ENCODE measurements at places on chromosomes 16 and 17. TPM values are rescaled to one million over a fixed set of nuclear protein-coding genes. Genes with fewer than 3 reads are reported as not detected.

DNA sequence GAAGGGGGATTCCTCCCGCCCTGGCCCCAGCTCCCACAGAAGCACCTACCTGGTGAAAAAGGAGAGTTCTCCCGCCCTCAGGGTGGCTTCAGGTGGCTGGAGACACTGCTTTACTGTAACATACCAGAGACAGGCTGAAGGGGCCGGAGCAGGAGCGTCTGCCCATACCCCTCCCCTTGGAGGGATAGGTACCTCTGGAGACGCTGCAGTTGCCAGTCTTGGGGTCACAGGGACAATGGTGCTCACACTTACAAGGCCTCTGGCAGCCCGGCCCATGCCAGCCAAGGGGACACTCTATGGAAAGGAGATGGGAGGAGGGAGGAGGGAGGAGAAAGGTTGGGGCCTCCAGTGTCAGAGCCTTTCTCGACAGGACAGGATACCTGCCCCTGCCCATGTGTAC lies 6.6 kb downstream of the NAGPA start:
- DNase-seq, result no peak

DNA sequence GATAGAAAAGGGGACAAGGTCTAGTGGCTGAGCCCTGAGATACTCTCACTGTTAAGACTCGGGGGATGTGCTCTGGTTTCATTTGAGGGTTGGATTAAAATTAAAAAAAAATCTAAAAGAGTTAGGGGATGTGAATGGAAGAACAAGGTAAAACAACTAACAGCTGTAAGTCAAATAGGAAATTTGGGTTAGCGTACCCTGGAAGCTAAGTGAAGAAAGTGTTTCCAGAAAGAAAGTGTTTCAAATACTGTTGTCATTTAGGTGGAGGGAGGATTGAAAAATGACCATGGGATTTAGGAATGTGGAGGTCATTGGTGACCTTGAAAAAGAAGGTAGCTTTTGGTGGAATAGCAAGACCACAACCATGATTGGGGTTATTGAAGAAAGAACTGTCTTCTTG lies 37.7 kb downstream of the PPM1D start:
- DNase-seq, result no peak

DNA sequence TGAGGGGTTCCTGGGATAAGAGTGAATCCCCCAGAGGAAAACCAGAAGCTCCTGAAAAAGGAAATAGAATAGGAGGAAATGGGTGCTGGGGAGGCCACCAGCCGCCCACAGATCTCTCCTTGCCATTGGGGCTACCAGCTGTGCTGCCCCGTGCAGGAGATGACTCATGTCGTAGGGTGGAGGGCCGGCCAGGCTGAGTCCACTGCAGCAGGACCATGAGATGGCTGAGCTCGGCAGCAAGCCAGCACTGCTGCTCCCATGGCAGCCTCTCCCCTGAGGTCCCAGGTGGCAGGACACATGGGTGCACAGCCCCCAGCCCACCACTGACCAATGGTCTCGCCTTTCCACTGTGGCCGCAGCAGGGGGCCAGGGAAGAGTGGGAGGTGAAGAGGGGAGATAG lies 95.5 kb downstream of the GNAO1 start:
- no peak for DNase-seq

DNA sequence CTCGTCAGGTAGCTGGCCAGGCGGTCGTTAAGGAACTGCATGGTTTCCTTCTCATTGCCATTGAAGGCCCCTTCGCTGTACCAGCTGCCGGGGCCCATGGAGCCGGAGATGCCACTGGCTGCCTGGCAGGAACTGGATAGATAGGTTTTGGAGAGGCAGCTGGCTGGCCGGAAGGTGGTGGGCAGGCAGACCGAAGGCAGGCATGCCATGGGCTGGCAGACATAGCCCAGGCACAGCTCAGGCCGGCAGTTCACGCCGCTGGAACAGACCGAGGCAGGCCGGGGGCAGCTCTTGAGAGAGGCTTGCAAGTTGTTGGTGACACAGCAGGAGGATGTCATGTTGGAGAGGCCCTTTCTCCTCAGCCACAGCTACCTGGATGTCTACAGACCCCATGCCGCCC lies at the start of gene KRT32:
Gene KRT32 (minus strand): TSS at position 399 of the 400 bp plus-strand sequence. CDS start 61 bp downstream, at position 338.
- no peak for DNase-seq

GRCh38 chr16:61901689-61902088 lies 134.5 kb downstream of the CDH8 start:
- DNase-seq, result no peak

- no peak for DNase-seq
These were observed 3.7 kb upstream of the DPEP2 start for GRCh38 chr16:68003031-68003430.

DNA sequence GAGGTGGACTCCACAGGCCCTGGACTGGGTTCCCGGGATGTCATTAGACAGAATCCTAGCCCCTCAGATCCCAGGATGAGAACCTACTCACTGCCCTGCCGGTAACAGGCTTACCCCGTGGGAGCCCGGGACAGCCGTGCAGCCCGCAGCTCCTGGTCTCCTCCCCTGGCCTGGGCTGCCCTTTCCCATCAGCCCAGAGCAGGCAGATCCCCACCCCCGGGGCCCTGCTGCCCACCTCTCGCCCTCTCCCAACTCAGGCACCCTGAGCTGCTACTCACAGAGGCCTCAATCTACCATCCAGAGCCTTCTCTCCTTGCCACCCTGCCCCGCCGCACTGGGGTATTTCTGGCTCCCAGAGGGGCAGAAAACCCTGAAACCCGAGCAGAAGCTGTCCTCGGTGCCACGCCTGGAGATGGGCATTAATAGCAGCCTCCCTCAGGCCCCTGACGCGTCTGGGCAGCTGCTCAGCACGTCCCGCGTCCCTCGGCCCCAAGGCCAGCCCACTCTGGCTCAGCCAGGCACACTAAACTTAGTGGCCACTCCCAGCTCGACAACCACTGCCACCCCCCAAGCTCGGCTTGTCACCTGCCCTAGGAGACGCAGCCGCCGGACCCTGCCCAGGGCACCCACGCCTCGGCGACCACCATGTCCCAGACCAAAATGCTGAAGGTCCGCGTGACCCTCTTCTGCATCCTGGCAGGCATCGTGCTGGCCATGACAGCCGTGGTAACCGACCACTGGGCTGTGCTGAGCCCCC lies at the start of gene CACNG1:
Gene CACNG1 (plus strand): TSS at position 539 of the 757 bp plus-strand sequence. CDS start 107 bp downstream, at position 646.
- no peak for DNase-seq

DNA sequence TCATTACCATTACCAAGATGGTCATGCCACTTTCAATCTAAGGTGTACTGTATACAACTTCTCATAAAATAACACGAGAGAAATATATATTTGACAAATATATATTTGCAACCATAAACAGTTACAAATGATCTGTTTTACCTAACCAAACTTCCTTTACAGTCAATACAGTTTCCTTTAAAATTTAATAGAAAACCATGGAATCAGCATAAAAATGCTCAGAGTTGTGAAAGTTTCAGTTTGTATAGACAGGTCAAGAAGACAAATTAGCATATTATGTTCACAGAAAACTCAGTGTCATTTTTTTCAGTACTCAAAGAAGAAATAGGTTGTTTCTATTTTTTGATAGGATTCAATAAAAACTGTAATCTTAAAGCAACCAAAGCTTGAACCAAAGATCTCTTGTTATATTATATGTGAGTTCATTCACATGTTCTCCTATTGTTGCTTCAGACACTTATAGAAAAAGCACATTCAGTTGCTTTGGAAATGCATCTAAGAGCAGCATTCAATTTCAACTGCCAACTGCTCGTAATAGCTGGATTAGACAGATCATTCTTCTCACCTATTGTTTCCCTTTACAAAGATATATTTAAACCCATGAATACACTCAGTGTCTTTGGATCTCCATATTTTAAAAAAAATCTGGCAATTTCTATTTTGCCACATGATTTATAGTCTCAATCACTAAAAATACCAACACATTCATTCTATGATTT lies 15.1 kb downstream of the SSH2 start:
- no peak for DNase-seq

Gene SKAP1
- 109 TPM for total RNA-seq

DNA sequence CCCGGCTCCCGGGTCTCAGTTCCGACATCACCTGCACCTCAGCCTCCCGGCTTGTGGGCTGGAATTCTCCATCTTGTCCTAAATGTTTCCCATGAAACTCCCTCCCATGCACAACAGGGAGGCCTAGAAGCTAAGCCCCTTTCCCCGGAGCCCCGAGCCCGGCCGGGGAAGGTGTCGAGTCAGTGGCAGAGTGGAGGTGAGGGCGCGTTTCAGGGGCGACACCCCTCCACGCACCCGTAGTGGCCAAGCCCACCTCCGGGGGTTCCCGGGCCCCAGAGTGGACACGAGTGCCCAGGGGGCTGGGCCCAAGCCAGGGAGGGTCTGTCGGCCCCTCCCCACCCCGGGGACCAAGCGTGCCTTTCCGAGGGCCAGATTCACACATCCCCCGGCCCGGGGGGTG lies 25.0 kb upstream of the C1QTNF8 start:
- DNase-seq, result no peak

Gene SCNN1B
- not detected for total RNA-seq

DNA sequence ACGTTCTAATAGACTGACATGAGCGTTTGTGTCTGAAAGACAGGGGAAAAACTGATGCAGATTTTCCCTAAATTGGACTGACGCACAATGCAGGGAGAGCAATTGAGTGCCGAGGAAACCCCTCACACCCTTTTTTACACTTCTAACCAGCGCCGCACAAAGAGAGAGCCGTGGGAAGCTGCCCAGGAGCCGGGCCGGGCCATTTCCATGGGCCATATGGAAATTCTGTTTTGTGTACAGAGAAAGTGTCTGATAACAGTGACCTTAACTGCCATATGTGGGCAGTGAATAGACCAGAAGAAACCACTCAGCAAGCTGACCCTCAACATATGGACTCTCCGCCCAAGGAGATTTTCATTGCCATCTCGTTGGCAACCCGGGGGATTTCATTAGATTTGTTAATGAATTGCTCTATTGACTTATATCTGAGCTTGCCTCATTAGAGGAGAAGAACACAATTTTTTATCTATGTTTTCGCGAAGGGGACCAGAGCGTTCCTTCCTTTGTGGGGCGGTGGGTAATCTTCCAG lies 225.9 kb upstream of the IRX3 start:
- no peak for DNase-seq

Gene SMIM36
- total RNA-seq, result not detected

DNA sequence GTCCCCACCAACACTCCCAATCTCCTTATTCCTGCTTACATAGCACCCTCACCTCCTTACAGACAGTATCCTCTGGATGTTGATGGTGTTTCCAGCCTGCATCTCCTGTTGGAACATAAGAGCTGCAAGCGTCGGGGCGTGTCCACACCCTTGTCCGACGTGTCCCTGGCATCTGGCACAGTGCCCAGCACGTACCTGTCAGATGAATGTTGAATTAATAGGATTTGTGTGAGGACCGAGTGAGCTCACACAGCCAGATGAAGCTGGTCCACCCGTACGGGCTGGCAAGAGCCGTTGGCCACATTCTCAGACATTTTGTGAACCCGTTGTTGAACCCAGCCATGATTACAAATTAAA lies 12.2 kb upstream of the CBX4 start:
- no peak for DNase-seq

Gene HOXB4
- total RNA-seq, result 0.66 TPM

- DNase-seq, result no peak
These were observed 159.2 kb upstream of the RPH3AL start for GRCh38 chr17:511833-512251.

- no peak for DNase-seq
These were observed 717.0 kb upstream of the RBFOX1 start for GRCh38 chr16:6615636-6616035.

- no peak for DNase-seq
These were observed 81.3 kb upstream of the IRX6 start for GRCh38 chr16:55242667-55243066.

Gene TLCD3A
- total RNA-seq, result 25.9 TPM

DNA sequence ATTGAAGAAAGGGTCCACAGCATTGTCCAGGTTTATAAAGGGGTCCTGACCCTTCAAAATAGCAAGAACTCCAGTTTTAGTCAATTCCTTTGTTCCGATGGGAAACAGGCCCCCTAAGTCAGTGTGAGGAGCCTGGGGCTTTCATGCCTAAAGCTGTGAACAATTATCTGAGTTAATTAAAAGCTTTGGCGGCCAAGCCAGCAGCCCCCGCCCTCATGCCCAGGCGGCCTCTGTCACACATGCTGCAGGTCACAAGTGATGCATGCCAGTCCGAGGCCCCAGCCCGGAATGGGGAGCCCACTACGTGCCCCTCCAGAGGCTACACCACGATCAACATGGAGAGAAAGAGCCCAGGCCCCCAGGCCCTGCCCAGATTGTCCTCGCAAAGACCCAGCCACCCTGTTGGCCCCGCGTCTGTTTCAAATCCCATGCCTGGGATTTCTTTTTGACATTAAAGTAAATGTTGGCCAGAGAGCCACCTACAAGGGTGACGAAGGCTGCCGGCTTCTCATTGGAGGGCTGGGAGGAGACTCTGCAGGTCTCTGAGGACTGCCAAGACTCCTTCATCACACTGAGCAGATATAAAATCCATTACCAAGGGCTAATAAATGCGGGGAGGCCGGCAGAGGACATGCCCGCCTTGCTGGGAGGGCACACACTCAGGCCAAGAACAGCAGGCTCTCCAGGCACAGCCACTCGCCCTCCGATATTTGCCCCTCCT lies 14.5 kb upstream of the PITPNM3 start:
- no peak for DNase-seq

DNA sequence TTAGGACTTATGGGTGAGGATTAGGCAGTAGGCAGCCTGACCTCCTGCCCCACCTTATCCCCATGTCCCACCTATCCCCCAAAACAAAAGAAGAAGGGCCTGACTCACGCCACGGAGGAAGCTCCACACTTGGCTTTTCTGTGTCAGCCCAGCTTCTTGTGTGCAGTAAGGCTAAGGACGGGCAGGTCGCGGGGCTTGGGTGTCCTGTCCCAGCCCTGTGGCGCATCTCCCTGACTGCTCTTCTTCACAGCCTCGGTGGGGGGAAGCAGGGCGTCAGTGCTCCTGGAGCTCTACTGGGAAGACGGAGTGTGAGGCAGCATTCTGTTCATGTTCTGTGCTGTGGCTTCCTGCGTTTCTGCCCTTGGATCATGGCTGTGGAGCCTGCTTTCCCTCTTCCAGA lies 34.6 kb upstream of the ALDH3A2 start:
- DNase-seq, result no peak

- peak; percentile 49 for DNase-seq
These were observed 26.3 kb upstream of the OR4D1 start for GRCh38 chr17:58121925-58122324.

DNA sequence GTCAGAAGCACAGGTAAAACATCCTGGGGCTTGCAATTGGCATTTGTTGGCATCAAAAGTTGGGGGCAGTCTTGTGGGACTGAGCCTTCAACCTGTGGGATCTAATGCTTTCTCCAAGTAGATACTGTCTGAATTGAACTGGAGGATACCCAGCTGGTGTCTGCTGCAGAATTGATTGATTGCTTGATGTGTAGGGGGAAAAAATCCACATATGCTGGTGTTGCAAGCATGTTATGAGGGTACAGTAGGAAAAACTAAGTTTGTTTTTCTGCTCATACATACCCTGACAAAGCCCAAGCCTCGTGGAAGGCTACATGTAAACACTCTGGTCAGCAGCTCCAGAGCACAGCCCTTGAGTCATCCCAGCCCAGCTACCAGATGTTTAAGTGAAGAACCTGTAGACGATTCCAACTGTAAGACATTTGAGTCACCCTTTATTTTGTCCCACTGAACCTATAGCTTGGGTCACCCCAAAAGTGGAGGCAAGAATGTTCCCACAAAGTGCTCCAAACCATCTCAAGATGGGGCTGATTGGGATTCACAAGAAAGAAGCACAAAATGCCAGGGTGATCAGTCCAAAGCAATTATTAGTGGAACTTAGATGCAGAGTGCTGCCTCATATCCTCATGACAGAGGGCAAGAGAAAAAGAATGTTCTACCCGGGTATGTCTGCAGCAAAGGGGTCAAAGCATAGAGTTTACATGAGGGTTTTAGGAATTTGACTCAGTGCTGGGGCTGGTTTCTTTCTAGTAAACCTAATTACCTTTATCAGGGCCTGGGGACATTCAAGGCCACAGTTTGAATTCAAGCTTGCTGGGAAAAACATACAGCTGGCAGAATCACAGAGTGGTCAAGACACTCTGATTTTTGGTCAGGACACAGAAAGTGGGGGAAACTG lies 9.6 kb upstream of the APPBP2 start:
- no peak for DNase-seq

Measured in activated CD4-positive, alpha-beta T cell treated with anti-CD3 and anti-CD28 coated beads for 36 hours (primary cell).